Prostate gland (tissue), 2 donors: ENCODE measurements at places on chromosomes 5 and 9.

GRCh38 chr9:2725898-2726649, 8.8 kb downstream of the KCNV2 start:
- no peak for DNase-seq

GRCh38 chr9:112677040-112677439, 40.9 kb downstream of the INIP start:
- DNase-seq = no peak

- no peak for DNase-seq
Observed at GRCh38 chr5:18119156-18119785, 485.0 kb downstream of the TAF11L14 start.

GRCh38 chr5:68086857-68087256, 128.7 kb upstream of the PIK3R1 start:
- DNase-seq = no peak

DNA sequence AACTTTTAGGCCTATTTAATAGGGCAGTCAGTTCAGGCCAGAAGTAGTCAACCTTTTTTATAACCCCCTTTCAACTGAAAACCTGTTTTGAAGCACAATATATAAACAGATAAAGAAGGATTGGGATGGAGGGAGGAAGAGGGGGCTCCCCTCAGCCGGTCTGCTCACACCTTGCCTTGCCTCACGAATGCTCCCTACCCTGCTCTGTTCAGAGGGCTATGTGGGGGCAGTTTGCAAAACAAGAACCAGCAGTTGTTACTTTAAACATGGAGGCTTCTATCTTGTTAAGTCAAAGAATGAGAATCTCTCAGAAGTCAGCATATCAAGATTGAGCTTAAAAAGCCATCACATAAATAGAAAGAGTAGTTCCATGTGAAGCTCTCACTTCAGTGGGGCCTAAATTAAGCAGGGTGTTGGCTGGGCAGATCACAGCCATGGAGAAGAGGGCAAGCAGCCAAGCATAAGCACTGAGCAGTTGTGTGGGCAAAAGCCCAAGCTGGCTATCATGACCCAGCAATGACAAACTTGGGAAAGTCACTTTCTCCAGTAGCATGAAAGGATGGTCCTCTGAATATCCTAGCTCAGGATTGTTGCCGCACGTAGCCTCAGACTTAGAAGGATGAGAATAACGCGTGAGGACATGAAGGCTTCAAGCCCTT, 70.6 kb downstream of the ALDH1A1 start:
- no peak for DNase-seq

GRCh38 chr9:136379401-136379800, 5.9 kb upstream of the CARD9 start:
- no peak for DNase-seq

- DNase-seq = no peak
Observed at GRCh38 chr9:37430841-37431597, 8.5 kb downstream of the GRHPR start.

DNA sequence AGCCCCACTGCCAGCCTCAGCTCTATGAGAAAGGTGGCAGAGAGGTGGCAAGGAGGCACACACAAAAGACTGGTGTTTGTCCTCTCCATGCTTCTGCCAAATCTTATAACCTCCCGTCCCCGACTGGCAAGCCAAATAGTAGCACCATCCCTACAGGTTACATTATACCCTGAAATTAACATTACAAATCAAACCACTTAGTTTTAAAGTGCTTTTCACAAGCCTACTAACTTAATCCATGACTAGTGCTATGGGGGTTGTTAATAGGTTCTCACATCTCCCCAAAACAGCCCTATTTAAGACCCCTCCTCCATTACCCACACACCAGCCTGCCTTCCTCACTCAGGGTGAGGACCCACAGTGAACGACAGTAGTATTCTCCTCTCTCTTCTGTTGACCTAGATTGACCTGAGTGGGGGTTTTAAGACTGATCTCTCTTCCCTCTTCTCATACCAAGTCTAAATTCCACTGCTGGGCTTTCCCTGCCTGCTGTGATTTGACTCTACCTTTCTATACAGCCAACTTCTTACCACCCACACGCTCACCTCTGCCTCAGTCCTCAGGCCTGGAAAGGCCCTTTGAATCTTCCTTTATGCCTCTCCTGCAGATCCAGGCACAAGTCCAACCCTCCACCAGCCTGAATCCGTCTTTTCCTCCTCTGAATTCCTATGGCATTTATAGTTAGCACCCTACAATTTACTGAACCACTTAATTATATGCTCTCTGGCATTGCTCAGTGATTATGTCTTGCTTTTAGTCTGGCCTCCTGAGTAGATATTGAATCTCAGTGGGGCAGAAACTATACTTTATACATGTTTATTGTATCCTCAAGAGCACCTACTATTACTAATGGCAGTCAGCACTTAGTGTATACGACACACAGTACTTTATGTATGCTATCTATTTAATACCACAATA, 116.1 kb downstream of the TMEM174 start:
- DNase-seq = no peak

- no peak for DNase-seq
Observed at GRCh38 chr5:5770825-5771224, 348.3 kb downstream of the ICE1 start.

- DNase-seq = no peak
Observed at GRCh38 chr9:98556511-98556910, 152.2 kb downstream of the GABBR2 start.

- peak; percentile 25 for DNase-seq
Observed at GRCh38 chr5:151580858-151581257, 10.3 kb downstream of the FAT2 start.

- no peak for DNase-seq
Observed at GRCh38 chr5:141507387-141508091, 18.7 kb downstream of the PCDHGC5 start.

DNA sequence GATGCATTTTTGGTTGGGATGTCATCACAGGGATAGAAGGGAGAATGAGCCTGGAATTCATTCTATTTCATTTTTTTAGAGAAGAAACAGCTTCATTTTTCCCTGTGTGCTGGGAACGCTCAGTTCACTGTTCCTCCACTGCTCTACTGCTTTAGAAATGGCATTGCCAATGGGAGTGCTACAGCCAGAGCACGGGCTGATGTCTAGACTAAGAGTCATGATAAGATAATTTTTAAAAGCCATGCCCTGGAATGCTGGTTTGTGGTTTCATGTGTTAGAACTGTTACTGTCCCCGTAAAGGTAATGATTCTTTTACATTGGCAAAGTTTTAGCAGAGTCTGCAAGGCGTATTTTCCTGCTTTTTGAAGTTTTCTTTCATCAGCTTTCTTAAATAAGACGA, 119.6 kb downstream of the SEMA6A start:
- DNase-seq = no peak

DNA sequence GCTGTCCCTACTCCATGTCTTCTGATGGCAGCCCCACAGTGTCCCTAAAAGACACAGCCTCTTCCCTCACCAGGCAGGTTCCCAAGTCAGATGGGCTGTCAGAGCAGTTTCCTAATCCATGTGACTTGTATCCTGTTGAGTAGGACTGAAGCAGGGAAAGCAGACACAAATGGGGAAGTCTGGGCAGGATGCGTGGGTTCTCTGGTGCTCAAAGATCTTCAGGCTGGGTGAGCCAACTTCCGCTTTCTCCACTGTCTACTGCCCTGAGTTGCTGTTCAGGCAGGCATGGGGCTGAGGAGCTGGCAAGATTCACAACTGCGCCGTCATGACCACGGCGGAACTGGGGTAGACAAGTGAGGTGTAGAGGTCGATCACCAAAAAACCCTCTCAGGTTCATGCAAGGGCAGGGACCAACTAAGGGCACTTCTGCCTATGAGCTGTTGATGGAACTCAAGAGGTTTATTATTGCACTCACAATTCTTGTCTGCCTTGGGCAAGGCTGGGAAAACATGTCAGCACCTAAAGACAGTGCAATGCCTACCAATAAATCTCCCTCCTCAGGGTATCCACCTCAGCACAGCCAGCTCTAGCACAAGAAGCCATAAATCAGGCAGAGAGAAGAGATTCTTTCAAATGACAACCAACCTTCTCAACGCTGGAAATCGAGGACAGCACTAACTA, 83.4 kb downstream of the RAPGEF1 start:
- peak; percentile 36 for DNase-seq

DNA sequence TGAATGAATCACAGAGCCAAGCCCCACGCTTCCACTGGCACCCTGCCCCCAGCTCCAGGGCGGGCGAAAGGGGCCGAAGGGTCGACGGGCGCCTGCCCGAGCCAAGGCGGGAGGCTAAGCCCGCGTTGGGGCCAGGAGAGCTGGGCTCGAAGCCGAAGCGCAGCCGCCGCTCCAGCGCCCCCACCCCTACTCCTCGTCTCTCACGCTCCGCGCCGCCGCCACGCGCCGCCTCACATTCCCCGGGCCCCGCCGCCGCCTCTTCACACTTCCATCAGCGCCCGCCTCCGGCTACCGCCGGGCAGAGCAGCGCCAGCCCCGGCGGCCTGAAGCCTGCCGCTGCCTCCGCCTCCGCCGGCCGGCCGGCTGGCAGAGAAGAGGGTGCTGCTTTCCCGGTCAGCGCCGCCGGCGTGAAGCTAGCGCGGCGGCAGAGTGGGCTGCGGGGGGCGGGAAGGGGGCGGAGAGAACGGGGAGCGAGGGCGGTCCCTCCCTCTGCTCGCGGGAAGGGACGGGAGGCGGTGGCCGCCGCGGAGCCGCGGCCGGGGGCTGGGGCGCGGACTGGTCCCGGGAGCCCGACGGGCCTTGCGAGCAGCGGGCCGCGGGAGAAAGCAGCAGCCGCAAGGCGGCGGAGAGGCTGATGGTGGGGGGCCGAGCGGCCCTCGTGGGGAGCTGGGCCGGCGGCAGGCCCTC, at the start of gene HOMER1:
HOMER1 (minus strand) TSS at position 431 of the 687 bp plus-strand sequence. CDS start 1,360 bp downstream, outside the sequence.
- peak; percentile 65 for DNase-seq

DNA sequence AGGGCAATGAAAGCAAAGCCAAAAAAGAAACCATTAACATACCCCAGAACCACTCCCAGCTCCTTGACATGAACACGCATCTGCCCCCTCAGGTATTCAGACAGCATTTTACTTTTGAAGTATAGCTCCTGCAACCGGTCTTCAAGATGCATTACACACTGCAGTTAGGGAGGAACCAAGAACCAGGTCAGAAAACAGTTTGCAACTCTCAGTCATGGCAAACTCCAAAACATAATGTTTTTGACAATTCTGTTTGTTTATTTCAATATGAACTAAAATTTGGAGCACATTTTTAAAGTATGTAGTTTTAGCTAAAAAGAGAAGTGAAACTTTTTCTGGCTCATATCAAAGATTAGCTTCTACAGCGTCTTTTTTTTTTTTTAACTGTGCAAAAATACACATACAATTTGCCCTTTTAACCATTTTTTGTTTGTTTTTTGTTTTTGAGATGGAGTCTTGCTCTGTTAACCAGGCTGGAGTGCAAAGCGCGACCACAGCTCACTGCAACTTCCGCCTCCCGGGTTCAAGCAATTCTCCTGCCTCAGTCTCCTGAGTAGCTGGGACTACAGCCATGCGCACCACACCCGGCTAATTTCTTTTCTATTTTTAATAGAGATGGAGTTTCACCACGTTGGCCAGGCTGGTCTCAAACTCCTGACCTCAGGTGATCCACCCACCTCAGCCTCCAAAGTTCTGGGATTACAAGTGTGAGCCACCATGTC, 12.2 kb upstream of the RAPGEF6 start:
- DNase-seq = no peak

GRCh38 chr5:691817-692528, 1.2 kb downstream of the TPPP start:
- DNase-seq = no peak

DNA sequence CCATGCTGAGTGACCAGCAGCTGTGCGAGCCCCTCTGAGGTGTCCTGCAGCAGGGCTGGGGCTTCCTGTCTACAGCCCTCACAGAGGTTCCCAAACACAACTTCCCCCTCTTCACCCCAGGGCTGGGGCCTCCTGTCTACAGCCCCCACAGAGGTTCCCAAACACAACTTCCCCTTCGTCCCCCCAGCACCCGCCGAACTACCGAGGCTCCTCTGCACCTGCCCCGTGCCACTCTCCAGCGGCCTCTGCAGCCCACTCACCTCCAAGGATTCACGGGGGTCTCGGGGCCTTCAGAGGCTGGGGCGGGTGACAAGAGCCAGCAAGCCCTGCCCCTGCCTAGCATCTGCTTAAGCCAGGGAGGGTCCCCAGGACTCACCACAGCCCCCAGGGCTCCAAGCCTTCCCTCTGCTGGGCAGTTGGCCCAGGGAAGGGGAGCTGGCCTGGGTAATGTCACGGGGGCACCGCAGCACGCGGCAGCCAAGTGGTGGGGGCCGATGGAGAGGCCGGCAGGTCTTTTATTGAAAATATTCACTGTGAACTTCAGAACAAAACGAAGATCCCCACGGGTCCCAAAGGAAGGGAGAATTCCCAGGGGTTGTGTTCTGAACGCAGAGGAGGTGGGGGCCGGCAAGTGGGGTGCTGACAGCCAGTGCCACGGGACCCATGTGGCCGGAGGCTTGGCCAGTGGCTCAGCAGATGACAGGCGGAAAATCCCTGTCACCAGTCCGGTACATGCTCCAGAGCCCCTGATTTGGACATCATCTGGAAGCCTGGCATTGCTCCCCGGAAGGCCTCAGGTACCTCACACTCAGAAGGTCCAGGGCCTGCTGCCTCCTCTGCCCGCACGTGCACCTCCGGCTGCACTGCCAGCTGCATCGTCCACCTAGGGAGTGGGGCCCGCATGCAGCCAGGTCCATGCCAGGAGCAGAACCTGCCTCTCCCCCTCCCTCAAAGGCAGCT, 125.3 kb downstream of the ADAMTS2 start:
- DNase-seq = no peak

DNA sequence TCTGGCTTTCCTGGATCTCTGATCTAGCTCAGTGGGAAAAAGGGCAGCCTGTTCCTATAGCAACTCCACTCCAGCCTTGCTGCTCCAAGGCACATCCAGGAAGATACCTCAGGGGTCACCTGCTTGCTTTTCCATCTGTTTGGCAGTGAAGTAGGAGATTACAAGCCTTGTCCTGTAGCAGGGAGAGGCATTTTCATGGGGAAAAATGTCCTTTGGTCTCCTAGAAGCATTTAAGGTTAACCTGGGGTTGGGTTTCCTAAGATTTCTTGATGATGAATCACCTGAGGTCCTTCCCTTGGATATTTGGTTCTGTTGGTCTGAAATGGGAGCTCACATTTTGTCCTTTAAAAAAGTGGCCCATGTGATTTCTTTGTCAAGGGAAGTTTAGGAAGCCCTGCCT, 1.5 kb upstream of the TMEM174 start:
- DNase-seq = no peak

- no peak for DNase-seq
Observed at GRCh38 chr9:73006986-73007385, 54.1 kb upstream of the ALDH1A1 start.

GRCh38 chr5:8784692-8785091, 761.2 kb downstream of the SEMA5A start:
- no peak for DNase-seq
